ENCODE measurements at places on chromosomes 13 and 19.

GRCh38 chr19:56987184-56987583 is 132.6 kb upstream of the USP29 start:
- DNase-seq, result no peak

GRCh38 chr19:844546-844971 is 3.8 kb downstream of the PRTN3 start:
- no peak for DNase-seq

DNA sequence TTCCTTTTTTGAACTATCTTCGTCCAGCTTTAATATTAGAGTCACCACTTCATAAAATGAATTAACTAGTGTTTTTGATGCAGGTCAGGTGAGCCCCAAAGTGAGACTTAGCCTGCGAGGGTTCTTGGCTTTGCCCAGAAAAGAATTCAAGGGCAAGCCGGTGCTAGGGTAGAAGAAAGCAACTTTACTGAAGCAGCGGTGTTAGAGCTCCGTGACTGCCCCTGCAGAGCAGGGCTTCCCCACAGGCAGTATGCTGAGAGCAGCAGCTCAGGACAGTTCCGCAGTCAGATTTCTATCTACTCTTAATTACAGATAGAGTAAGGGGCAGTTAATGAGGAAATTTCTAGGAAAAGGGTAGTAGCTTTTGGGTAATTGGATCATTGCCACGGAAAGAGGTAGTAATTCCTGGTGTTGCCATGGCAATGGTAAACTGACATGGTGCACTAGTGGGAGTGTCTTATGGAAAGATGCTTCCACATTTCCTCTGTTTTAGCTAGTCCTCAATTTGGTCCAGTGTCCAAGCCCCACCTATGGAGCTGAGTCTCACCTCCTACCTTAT is 432.2 kb upstream of the ZNF507 start:
- no peak for DNase-seq

GRCh38 chr13:43167731-43168130 is 144.3 kb downstream of the DNAJC15 start:
- no peak for DNase-seq

- DNase-seq, result no peak
These were observed 348.0 kb downstream of the TEX29 start for GRCh38 chr13:111668451-111668850.

DNA sequence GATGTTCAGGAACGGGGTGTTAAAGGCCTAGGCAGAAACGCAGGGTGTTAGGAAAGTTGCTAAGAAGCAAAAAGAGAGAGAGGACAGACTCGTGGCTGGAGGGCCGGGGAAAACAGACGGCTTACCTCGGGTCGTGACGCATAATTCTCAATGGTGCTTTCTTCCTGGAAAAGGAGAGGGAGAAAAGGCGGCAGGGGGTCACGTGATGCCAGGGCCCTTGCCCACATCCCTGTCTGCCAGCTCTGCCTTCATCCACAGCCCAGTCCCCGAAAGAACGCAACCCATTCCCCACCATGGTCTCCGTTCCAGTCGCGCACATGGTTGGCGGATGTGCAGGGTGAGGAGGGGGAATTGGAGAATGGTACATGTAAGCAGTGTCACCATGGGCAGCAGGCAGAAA is 1.6 kb downstream of the KRTDAP start:
- no peak for DNase-seq

DNA sequence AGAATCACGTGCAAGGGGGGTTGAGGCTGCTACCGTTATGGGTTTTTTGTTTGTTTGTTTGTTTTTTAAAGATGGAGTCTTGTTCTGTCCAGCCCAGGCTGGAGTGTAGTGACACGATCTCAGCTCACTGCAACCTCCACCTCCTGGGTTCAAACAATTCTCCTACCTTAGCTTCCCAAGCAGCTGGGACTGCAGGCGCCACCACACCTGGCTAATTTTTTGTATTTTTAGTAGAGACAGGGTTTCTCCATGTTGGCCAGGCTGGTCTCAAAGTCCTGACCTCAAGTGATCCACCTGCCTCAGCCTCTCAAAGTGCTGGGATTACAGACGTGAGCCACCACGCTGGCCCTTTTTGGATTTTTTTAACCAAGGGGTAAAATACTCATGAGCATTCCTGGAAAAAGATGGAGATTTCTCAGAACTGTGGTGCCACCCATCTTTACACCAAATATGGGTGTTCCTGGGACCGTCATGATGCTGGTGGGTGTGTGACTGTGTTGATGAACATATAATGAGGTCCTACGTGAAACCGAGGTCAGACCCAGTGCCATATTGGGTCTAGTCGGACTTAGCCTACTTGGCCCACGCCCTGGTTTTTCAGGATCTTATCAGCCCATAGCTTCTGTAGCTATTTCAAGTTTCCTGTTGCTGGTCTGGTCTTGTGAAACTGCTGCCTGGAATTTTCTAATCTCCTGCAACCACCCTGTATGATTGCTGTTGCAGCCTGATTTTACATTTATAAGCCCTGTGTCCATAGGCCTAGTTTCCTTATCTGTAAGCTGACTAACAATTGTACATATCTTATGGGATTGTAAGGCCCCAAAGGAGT is 6.2 kb downstream of the PPP1R15A start:
- DNase-seq, result no peak

DNA sequence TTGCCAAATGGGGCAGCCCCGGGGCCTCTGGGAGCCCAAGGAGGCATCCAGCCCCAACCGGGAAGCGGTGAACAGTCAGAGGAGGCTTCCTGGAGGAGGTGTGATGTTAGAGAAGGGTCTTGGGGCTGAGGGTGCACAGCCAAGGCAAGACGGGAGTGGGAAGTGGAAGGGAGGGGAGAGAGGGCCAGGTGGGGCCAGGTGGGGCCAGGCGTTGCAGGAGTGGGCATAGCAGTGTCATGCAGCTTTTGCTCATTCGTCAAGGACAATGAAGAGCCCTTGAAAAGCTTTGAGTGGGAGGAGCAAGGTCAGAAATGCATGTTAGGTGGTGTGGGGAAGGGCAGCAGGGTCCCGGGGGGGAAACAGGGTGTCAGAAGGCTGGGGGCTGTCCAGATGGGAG is 1.8 kb downstream of the FBN3 start:
- DNase-seq, result no peak

Measured in nephron progenitor cell (in vitro differentiated cells).